ENCODE measurements at places on chromosomes 5 and 9.

DNA sequence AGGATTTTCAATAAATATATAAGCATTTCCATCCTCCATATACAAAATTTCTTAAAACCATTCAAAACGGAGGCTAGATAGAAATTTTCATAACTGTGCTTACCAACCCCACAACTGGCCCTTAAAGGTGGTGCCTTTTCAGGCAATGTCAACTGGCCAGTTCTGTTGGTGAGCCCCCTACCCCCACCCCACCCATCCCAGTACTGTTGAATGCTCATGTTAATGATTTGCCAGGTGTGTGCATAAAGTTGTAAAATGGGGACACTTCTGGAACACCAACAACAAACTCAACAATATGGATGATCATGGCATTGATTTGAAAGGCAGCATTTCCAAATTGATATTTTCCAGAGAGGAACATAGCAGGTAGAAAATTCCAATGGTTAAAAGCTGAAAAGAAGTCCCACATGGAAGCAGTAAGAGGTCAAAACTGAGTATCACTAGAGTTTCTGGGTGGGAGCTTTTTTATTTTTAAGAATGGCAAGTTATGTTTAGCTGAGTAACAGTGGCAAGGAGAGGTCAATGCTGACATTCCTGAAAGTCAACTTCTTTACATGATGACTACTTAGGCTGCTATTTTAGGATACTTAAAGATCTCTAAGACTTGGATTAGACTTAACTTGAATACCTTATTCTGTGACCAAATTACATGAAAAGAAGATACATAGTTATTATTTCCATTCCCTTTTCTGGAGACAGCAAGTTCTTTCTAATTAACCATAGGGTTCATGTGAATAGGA, 2.7 kb downstream of the LEAP2 start:
- no peak for DNase-seq

- no peak for DNase-seq
These were observed 28.1 kb downstream of the PDE6A start for GRCh38 chr5:149916334-149917072.

GRCh38 chr9:121910491-121911040, 182.5 kb downstream of the TTLL11 start:
- DNase-seq = no peak

GRCh38 chr9:18699764-18700163, 225.8 kb downstream of the ADAMTSL1 start:
- no peak for DNase-seq

DNA sequence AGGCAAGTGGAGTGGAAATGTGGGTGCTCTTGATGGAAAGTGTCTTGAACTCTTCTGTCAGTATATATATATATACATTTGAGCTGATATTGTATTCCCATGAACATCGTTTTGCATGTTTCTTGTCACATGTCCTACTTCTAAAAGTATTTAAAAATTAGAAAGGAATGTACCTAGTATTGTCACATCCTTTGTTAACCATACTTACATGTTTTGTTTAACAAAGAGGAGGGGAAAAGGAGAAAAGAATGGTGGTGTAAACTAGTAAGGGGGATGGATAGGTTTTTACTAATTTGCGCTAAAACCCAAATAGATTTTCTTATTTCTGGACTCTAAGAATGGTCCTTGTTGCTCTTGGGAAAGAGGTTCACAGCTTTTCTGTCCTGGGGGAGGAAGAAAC, 181.7 kb downstream of the GOLPH3 start:
- DNase-seq = no peak

DNA sequence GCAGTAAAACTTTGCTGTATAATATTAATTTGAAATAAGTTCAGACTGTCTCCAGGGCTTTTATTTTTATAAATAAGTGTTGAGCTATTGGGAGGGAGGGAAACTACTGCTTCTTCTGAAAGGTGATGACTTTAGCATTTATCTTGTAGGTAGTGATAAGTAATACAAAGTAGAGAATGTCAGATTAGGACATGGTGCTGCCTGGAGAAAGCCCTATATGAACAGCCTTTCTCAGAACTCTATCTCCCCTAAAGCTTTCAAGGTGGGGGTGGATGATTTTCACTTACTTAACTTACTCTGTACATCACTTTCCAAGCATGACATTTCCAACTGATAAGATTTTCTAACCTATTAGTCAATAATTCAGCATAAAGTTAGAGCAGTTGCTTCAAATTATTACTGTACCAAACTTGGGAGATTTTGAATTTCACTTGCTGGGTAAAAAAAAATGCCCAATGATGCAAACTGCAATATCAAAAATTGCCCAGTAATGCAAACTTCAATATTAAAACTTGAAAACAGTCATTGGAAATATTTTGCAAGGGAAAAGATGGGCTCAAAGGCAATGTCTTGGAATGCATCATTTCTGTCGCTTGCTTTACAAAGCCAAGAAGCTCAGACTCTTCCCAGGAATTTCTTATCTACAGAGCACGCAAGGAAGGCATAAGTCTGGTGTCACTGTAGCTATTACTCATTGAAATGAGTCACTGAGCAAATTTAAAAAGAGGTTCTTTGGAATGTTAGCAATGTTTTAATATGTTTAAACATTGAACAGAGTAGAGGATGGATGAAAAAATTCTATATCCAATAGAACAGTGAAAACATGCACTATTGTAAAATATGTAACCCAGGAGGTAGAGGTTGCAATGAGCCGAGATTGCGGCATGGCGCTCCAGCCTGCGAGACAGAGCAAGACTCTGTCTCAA, 569.5 kb downstream of the PSAT1 start:
- DNase-seq = no peak

DNA sequence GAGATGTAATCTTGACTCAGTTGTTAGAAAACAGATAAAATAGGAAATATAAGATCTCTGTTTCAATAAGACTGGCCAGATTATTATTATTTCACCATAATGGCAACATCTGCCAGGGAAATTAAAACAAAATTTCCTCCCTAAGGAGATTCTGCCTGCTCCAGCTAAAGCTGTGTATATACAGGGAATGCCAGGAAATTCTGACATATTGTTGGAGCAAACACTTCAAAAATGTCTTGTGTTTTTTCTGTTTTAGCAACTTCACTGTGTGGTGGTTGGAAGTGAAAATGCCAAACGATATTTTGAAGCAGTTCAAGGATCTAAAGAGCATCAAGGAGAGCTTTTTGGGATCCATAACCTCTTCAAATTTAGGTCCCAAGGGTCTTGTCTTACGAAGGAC, 90.8 kb downstream of the ERCC6L2 start:
- no peak for DNase-seq

DNA sequence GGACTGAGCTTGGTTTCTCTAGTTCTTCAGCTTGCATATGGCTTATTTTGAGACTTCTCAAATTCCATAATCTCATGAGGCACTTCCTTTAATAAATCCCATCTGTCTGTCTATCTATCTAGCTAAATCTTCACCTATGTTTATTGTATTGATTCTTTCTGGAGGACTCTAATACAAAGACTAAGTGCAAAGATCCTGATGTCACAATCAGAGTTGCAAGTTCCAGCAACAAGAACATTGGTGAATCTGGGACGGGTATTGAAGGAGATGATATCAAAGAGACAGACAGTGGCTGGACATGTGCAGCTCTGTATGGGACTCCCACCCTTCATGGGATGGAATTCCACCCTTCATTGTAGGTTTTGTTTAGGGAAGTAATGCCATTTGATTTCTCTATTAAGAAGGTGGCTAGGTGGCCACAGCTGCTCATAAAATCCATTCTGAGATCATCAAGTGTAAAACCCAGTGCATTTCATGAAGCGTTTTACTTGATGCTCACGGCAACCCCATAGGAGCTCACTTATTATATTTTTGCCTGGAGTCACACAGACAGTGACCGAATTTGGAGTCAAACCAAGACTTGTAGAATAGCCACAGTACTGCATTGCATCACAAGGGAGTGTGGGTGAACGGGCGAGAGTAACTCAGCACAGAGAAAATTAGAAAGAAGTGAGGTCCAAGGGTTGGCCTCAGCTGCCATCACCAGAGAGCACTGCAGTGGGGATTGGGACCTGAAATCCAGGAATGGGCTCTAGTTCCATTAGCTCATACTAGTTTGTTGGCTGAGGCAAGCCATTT, 24.9 kb downstream of the TAS2R1 start:
- no peak for DNase-seq

DNA sequence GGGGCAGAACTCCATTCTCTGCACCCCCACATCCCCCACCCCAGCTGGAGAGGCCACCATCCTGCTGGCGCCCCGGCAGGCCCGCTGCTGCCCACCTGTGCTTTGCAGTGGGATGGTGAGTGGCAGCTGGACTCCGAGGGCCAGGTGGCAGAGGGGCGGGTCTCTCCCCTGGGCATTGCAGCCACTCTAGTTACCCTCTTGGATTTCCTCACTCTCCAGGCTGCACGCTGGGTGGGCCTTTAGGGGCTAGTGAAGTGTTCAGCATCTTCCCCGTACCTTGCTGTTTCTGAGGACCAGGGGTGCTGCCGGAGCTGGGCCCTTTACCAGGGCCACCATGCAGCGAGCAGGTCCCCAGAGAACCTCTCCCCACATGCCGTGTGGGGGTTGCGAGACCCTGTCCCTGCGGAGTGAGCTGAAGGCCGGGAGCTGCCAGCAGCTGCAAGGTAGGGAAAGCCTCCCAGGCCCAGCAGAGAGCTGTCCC, 88.4 kb upstream of the SH3PXD2B start:
- no peak for DNase-seq
